ENCODE measurements at places on chromosomes 12 and 14.
A peak's percentile ranks its signal among the peaks of the same experiment; 100 is the strongest.

GRCh38 chr14:98926146-98926545 is 345.9 kb downstream of the BCL11B start:
- DNase-seq: no peak

GRCh38 chr14:76710056-76711010 is 50.9 kb upstream of the VASH1 start:
- DNase-seq: no peak

GRCh38 chr12:28652239-28652638 is 462.0 kb downstream of the CCDC91 start:
- no peak for DNase-seq

GRCh38 chr12:46459861-46460545 is 87.4 kb upstream of the SLC38A2 start:
- no peak for DNase-seq

DNA sequence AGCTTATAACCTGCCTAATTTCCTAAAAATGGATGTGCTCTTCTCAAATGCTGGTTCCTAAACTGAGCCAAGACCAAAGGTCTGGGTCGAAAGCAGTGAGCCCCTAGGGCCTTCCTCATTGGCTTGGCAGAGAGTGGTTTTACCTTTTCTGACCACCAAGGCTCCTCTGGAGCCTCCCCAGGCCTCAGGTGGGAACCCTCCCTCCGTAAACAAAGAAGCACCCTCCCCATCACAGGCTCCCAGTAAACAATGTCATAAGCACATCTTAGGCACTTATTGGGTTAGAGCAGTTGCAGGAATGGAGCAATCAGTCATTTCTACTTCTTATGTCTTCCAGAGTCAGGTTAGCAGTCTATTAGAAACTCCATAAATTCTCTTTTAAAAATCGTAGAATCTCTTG is 6.0 kb downstream of the CHPT1 start:
- DNase-seq: no peak

GRCh38 chr12:95182868-95183415 is 34.3 kb downstream of the FGD6 start:
- no peak for DNase-seq

DNA sequence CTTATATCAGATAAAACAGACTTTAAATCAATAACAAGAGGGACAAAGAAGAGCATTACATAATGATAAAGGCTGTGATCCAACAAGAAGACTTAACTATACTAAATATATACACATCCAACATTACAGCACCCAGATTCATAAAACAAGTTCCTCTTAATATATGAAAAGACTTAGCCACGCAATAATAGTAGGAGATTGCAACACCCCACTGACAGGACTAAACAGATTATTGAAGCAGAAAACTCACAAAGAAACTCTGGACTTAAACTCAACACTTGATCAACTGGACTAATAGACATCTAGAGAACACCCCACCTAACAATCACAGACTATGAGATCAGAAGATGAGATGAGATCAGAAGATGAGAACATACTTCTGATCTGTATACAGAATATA is 5.7 kb upstream of the CLEC14A start:
- no peak for DNase-seq

GRCh38 chr12:124916374-124917134 is 2.1 kb upstream of the UBC start:
- DNase-seq: peak; percentile 89

DNA sequence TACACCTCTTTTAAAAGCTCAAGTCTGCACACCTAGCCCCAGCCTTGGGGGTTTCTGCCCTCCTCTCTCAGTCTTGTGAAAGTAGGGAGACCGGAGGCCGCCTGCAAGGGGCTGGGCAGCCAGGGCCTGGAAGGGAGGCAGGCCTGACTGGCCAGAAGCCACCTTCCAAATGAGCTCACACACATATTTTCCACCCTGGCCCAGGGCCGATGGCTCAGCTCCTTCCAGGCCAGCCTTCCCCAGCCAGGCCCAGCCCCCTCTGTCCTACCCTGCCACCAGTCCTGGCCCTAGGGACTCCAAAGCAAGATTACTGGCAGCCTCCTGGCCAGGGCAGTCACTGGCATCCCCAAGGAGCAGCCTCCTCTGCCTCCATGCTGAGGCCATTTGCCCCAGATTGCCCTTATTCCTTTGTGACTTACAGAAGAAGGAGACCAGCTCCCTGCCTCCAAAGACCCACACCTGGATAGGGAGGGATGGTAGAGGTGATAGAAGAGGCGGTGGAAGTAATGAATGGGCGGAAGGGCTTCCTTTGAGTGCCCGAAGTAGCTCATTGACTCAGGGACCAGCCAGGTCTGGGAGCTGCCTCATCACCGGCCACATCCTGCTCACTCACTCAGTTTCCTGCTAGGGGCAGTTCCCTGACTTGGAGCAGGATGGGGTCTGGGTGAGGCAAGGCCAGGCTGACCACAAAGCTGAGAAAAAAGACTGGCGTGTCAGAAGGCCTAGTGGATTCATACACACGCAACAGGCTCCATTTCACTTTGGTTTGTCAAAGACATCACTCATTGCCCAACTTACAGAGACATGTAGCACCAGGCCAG is 14.8 kb downstream of the MMP14 start:
- peak; percentile 76 for DNase-seq

DNA sequence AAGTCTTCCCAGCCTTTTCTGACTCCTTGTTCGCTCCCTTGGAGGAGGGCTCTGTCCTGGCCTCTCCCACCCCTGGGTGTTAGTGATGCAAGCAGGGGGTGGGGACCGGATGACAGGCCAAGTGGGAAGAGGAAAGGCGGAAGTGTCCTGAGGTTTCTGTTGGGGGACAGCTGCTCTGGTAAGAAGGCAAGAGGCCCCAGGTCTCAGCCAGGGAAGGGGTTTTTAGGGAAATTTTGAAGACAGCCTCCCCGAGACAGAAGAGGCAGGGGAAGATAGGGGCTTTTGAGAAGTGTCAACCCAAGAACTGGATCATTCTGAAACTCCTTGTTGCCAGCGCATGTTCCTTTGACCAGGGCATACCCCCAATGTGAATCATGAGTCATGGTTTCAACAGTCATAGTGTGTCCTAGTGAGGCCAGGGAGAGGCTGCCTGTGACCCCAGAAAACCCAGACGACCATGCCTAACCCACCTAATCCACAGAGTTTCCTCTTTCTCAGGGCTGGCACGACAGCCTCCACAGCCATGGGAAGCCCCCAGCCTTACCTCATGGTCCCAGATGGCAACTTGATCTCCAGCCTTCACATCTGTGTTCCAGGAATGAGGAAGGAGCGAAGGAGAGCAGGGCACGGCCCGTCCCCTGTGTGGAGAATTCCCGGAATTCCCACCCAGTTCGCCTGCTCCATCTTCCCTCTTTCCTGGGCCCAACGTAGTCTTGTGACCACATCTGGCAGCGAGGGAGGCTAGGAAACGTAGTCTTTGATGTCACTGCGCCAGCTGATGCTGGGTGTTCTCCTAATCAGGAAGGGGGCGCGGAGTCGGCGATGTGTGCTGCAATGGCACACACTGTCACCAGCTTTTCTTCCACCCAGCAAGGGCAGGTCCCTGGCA is 4.9 kb upstream of the GPR132 start:
- DNase-seq: no peak

GRCh38 chr14:95320078-95320895 is 579 bp upstream of the CLMN start:
- no peak for DNase-seq

GRCh38 chr14:21575661-21576060 is 4.2 kb downstream of the OR10G3 start:
- DNase-seq: no peak

DNA sequence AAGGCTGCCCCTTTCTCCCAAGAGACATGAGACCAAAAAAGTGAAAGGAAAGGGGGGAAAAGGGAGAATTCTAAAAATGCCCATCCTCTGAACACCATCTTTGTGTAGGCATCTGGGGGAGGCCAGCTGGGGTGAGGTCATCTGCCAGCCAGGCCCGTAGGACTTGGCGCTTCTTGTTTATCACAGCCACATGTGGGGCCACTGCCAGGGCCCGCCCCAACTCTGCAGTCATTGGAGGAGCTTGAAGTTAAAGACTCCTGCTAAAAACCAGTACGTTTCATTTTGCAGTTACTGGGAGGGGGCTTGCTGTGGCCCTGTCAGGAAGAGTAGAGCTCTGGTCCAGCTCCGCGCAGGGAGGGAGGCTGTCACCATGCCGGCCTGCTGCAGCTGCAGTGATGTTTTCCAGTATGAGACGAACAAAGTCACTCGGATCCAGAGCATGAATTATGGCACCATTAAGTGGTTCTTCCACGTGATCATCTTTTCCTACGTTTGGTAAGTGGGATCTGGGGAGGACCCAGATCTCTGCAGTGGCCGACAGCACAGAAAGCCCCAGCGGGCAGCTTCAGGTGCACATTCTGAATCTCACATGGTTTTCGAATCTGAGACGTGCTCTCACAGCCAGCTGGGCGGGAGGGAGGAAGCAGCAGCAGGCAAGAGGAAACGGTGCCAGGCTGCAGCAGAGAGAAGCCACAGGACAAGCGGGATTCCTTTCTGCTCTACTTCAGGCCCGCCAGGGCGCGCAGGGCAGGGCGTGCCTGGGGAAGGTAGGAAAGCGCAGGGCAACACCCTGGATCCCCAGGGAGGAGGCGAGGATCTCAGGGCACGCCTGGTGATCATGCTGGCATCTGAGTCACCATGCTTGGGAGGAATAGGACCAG is at the start of gene P2RX7:
Gene P2RX7, plus strand, starts transcription at position 276 of the 881 bp plus-strand sequence. Its CDS starts 95 bp downstream, at position 371.
- peak; percentile 47 for DNase-seq

GRCh38 chr14:86203843-86204242 is 673.9 kb downstream of the FLRT2 start:
- DNase-seq: no peak

- DNase-seq: no peak
Observed at GRCh38 chr12:82867762-82868500, 181.2 kb downstream of the TMTC2 start.

DNA sequence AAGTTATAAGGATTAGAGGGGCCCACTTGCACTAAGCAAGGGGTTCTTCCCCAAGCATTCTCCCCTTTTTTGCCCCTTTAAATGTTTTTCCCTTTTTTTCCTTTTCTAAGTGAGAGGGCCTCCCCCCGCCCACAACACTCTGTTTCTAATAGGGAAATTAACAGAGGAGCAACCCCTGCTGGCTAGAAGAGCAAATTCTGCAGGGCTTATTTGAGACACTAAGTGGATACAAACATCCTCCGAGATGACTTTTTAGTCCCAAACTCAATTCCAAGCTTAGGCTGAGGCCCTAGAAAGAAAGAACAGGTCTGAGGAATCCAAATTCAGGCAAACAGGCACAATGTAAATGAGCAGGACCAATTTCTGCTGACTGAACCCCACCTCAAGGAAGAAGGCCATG is 138.9 kb downstream of the GPR65 start:
- no peak for DNase-seq

DNA sequence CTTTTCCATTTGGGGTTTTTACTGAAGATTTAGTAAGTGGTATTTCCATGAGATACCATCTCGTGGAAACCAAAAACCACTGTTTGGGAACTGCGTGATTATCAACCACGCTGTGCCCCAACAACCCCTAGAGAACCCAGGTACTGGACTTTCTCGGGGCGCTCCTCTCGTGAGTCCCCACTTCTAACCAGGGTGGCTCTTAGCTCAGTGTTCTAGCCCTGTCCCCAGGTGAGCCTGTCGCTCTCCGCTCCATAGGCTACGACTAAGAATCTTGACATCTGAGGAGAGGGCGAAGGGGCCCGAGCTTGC is 686 bp downstream of the MCRS1 start:
- no peak for DNase-seq

DNA sequence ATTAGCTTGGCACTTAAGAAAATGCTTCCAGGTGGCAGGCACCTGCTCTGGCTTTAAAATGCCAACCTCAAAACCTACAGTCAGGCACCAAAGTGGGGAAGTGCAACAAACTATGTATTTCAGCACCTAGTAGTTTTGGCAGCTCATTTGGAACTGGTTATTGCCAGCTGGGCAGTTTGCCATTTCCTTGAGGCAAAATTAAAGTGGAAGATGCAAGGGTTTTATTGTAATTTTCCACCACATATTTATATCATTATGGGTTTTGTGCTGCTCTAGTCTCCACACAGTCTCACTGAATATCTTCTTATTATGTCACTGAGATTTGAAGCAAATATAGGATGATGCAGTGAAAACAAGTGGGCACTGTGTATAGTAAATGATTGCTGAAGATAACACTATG is 117.0 kb downstream of the PRKD1 start:
- DNase-seq: no peak

- no peak for DNase-seq
Observed at GRCh38 chr14:104746071-104746545, 6.8 kb upstream of the SIVA1 start.

DNA sequence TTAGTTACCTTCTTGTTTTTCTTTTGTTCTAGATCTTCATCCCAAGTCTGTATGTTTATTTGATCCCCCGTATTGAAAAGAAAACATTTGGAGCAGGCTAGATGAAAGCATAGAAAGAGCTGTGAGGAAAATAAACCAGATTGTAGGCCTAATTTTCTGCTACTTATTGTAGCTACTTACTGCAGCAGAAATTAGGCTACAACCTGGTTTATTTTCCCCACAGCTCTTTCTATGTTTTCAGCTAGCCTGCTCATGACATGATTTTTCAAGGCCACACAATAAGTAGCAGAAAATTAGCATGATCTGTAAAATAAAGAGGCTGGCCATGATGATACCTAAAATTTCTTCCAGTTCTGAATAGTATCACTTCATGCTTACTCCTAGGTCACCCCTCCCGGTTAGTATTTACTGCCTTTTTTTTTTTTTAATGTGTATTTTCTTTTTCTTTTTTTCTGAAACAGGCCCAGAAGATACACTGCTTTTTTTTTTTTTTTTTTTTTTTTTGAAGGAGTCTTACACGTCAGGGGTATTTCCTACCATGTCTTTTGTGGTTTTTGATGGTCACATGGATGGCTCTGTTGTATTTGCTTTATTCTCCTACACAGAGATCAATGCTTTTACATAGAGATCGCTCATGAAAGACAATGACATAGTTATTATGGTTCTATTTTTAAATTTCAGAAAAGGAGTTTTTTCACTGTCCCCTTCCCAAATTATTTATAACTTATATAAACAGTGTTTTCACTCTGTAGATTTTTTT is 32.3 kb downstream of the BHLHE41 start:
- DNase-seq: no peak

- no peak for DNase-seq
Observed at GRCh38 chr12:113479216-113479589, 7.5 kb upstream of the LHX5 start.

GRCh38 chr12:48779869-48780268 is 9.0 kb downstream of the ADCY6 start:
- DNase-seq: no peak

GRCh38 chr12:40726366-40726765 is 34.1 kb downstream of the CNTN1 start:
- DNase-seq: no peak

- DNase-seq: no peak
Observed at GRCh38 chr12:94074980-94075629, 73.3 kb upstream of the PLXNC1 start.
